Osteocyte (in vitro differentiated cells): ENCODE measurements at places on chromosomes 1 and 21.

DNA sequence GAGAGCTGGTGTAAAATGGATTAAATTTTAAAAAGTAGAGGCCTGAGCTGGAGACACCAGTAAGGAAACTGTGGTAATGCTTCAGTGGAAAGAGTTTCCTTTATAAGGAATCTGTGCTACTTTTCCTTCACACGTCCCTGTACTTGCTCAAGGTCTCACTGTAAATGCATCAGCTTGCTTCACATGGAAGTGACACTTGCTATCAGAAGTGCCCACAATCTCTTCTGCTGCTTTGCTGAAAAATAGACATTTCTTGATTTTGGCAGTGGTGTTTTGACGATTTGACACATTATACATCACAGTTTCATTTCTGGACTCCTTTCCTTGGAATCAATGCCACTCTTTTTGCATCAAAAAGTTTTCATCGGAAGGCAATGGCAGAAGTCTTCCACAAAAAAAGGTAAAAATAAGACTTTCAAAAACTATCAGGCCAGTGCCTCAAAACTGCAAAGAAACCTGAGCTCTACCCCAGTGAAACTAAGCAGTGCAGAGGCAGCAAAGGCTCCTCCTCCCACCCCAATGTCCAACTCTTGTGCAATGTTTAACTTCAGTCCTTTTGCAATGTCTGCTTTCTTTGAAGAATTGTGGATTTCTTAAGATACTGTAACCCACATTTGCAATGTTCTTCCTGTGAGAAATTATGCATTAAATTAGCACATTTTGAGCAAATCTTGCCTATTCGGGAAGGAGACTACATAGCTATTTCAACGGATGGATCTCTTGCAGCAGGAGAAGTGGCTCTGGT lies 18.4 kb upstream of the TSPAN2 start:
- DNase-seq = no peak

- DNase-seq = no peak
Measured at GRCh38 chr1:74703386-74704182, 29.3 kb downstream of the CRYZ start.

- DNase-seq = no peak
Measured at GRCh38 chr1:16258591-16259135, 21.7 kb upstream of the CPLANE2 start.

DNA sequence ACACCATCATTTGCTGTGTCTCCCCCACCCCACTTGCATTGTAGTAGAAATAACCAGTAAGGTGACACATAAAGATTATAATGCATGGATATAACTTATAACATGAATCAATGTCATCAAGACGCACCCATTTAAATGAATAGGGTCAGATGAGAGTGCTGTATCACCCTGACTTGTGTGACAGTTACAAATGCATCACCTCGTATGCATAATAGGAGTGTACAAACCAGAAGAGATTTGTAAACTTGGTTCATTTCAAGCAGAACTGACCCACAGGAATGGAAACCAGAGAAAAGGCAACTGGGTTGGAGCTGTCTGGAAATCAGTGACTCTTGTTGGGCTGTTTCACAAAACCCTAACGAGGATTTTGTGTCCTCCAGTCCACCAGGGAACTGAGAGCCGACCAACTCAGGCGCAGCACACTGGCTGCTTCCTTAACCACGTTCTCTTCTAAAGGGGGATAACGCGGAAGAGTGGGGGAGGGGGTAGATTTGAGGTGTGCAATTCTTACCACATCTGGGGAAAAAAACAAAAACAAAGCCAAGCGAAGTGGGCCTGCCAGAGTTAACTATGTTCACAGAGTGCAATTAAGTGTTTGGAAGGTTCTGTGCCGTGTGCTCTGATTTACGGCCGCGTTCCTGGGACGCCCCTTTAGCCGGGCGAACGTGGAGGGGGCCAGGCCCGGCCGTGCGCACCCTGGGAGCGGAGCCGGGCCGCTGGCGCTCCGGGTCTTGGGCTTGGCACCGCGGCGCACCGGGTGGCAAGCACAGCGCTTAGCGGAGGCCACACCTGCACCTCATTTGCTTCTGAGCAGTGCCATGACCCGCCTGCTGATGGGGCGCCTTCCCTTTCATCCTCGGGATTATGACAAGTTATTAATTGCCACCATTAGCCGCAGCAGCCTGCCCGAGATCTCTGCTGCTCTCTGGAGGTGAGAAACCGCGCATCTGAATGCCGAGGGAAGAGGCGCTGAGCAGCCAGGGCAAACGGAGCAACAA lies 248.8 kb upstream of the FOXD3 start:
- DNase-seq = no peak

GRCh38 chr1:180192172-180192571 lies 37.5 kb downstream of the QSOX1 start:
- no peak for DNase-seq

DNA sequence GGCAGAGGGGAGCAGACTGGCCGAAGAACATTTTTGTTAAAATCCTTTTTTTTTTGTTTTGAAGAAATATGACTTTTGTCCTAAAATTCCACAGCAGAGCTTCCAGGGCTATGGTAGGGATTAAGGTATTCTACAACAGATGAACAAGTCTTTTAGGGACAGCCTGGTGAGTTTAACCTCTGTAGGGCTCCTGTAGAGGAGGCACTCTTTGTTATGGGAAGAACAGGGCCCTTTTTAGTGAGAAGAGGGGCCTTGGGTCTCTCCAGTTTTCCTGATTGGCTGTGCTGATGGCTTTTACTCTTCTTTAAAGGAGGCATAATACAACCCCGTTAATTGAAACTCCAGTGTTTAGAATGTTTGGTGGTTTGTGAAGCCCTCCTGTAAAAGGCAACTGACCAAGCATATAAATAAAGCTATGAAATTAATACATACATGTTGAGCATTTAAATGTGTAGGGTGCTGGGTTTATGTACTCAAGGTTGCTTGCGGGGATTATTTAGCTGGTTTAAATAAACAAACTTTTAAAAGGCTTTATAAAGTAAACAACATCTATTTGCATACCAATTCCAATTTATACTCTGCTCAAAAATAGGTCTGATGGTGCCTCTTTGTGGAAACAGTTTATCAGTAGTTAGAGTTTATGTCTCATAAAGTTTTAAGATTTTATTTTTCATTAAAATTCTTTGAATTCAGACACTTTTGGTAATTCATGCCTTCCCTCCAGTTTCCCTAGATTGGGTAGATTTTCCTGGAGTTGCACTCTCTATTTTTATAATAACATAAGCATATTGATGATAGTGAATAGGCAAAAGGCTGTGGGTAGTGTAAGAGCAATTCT lies 46.5 kb downstream of the PBX1 start:
- DNase-seq = no peak

GRCh38 chr1:48674641-48675040 lies 102.0 kb downstream of the BEND5 start:
- no peak for DNase-seq

GRCh38 chr1:56811331-56811730 lies 7.9 kb downstream of the FYB2 start:
- DNase-seq = no peak

DNA sequence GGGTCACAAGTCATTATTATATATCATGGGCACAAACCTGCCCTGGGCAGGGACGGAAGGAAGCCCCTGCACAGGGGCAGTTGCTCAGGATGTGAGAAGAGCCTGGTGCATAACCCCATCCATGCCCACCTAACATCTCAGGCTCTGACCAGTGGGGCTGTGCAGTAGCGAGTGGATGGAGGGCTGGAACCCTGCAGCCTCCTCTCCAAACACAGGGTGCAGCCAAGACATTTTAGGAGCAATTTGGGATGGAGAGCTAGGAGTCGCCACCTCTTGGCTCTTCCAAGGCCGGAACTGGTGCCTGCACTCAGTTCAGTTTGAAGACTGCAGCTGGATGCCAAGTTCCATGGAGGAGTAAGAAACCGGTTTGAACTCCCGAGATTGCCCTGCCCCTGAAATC lies 2.8 kb downstream of the MX1 start:
- DNase-seq = no peak
